ENCODE measurements at places on chromosomes 12 and 14.

- DNase-seq, result no peak
Measured at GRCh38 chr12:105013892-105014291, 27.8 kb downstream of the NOPCHAP1 start.

GRCh38 chr14:93396456-93396855, 34.3 kb upstream of the UNC79 start:
- DNase-seq, result no peak

GRCh38 chr12:108779998-108780688, 48.8 kb upstream of the CORO1C start:
- no peak for DNase-seq

DNA sequence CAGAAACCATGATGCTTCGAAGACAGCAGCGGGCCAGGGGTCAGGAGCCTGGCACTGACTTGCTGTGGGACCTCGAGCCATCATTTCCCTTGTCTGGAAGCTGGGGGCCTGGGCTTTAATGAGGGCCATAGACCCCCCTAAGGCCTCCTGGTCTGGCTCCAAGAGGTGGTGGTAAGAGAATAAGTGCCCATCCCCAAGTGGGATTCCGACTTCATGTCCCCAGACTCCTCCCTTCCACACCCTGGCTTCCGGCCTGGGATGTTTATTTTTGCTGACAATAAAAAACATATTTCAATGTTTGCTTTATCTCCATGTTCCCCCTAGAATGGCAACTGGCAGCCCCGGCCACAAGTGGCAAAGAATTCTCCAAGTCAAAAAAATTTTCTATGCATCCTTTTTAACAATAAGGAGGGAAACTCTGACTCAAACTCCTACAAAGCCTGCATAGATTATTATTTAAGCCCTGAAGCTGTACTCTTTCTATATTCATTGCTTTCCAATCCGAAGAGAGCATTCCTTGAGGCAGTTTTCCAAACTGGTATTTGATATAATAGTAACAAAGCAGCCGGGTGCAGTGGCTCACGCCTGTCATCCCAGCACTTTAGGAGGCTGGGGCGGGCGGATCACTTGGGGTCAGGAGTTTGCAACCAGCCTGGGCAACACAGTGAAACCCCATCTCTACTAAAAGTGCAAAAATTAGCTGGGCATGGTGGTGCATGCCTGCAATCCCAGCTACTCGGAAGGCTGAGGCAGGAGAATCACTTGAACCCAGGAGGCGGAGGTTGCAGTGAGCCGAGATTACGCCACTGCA, 84.0 kb downstream of the ITPK1 start:
- no peak for DNase-seq

- no peak for DNase-seq
Measured at GRCh38 chr14:92844204-92844603, 50.1 kb downstream of the GOLGA5 start.

DNA sequence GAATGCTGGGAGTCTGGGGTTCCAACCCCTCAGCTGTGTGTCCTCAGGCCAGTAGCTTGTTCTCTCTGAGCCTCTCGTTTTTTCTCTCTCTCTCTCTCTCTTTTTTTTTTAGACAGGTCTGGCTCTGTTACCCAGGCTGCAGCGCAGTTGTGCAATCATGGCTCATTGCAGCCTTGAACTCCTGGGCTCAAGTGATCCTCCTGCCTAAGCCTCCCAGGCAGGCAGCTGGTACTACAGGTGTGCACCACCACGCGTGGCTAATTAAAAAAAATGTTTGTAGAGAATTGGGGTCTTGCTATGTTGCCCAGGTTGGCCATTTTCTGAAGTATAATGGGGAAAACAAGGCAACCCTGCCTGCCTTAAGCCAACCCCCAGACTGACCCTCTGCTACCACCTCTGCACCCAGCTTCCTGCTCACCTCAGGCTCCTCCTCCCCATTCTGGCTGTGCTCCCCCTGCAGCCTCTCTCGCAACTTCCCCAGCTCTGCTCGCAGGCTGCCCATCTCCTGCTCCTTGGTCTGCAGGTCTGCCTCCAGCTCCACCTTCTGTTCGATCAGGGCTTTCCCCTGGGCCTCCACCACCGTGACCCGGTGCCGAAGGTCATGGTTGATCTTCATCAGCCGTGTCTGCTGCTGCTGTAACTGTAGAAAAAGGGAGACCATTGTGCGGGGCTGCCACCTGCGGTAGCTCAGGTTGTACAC, 35.2 kb downstream of the RILPL1 start:
- DNase-seq, result no peak

- no peak for DNase-seq
Measured at GRCh38 chr12:64696080-64696741, 63.0 kb downstream of the GNS start.
